ENCODE measurements at places on chromosomes 7 and 10.

- no peak for DNase-seq
Observed at GRCh38 chr7:80879849-80880248, 39.0 kb downstream of the SEMA3C start.

GRCh38 chr7:140539461-140539860 lies 60.2 kb upstream of the MKRN1 start:
- DNase-seq, result no peak

DNA sequence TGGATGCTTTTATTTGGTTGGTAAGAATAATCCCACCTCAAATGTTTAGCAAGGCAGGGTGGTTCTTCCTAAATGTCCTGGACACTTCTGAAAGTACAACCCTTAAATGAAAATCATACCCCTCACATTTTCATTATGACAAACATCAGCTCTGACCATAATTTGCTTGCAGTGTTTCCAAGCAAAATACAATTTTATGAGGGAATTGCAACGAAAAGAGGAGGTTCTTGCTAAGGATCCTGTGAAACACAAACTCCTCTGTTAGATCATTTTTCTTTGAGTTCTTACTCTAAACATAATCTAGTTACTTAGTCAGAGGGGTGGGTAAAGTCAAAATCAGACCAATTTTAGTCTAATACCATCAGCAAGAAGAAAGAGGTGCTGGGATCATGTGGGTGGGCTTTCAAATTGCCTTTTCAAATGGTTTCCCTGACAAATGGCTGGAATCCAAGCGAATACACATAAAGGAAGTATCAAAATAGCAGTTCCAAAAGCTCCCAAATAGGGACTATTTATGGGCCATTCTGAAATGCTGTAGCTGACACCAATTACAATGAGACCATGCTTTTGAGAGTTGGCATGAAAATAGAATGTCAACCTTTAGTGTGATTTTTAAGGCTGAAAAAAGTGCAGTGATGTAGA lies 164.9 kb upstream of the INHBA start:
- DNase-seq, result no peak

GRCh38 chr10:75512203-75512933 lies 80.9 kb downstream of the LRMDA start:
- DNase-seq, result no peak

DNA sequence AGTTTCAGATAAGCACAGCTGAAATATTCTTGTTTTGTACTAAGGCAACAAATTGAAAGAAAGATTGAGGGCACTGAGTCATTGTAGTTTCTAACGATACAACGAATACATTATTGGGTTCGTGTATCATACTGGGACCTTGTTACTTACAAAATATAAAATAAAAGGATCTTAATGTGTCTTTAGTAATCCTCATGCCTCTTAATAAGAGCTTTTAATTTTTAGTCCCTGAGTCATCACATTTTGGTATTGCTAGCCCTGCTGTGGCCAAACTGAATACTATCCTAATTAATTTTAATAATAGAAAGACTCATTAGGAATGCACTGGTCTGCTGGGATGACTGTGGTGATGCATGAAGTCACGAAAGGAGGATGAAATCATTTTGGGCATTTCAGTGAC lies 309.7 kb downstream of the EXOC4 start:
- DNase-seq, result no peak

- DNase-seq, result no peak
Observed at GRCh38 chr7:26485367-26485934, 193.8 kb downstream of the SNX10 start.

DNA sequence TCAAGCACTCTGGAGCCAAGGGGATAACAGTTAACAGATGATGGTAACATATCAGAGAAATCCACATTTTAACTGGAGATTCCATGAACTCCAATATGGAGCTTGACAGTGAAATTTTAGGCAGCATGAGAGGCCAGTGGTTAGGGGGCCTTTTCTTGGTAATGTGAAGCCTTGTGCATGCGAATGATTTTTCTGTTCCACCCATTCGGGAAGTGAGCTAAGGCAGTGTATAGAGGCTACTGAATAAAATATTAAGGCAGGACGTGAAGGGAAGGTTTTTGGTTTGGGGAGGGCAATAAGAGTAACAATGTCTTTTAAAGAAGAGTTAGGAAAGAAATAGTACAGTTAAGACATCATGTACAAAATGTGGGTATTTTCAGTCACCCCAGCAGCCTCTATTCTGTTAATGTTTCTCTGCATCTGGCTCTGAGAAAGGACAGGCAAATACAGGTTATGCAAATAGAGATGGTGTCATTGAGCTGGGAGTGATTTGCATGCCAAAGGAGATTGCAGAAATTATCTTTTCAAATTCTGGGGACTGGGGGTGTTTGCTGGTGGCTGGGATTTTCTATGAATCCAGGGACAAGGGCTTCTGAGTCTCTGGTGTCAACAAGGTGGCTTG lies 6.8 kb upstream of the TAS2R60 start:
- DNase-seq, result no peak

GRCh38 chr10:20890009-20890408 lies 7.1 kb downstream of the NEBL start:
- no peak for DNase-seq

GRCh38 chr10:31017534-31018355 lies 13.9 kb downstream of the ZNF438 start:
- DNase-seq, result no peak

DNA sequence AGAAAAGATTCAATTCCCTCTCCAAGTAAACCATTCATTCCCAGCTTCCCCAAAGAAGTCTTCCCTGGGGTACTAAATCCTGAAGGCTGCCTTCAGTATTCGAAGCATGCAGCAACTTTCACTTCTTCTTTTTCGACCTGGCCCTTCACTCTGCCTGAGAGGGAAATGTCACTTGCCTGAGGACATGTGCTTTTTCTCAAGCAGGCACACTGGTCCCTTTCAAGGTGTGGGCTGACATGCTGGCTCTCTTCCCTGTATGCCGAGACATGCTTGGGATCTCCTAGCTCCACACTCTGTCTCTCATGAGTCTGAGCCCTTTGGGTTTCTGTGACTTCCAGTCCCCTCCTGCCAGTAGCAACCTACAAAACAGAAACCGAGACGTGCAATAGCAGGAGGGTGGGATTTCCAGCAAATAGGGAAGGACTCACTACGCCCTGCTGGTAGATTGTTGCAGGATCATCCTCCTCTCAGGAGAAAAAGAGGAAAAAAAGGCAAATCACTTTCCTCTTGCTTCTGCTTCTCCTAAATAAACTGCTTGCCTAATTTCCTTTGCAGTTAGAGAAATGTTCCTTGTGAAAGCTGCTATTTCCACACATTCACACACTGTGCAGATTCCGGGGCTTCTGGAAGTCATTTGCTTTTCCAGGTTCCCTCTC lies 33.5 kb downstream of the FIGNL1 start:
- DNase-seq, result no peak

- no peak for DNase-seq
Observed at GRCh38 chr7:66176914-66177313, 28.2 kb upstream of the TPST1 start.

DNA sequence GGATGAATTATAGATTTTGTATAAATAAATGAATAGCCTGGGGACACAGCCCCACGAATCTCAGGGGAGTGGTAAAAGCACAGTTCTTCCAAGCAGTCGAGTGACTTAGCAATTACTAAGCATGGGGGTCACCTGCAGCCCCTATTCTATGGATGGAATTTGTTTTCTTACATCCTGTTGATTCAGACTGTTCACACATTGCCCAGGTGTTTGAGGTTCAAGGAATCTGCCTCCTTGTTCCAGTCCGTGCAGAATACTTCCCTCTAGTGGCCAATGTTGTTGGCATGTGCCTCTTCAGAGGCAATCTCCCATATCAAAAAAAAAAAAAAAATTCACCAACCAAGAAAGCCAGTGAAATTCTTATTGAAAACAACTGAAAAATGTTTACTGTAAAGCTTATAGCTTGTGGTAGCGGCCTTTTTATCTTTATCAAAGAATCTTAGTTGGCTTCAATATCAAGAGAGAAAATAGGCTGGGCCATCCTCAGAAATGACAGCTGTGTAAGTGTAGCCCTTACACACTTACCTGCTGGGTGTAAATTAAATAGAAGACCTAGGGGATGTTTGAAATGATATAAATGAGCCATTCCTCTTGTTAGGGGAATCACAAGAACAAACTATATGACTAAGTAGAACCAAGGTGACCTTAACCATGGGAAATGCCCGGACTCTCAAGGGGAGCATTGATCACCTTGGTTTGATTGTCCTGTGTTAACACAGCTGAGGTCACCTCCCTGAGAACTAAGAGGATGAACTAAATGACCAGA lies 7.8 kb downstream of the LIPM start:
- no peak for DNase-seq

- DNase-seq, result no peak
Observed at GRCh38 chr7:17307969-17308648, 9.7 kb downstream of the AHR start.

DNA sequence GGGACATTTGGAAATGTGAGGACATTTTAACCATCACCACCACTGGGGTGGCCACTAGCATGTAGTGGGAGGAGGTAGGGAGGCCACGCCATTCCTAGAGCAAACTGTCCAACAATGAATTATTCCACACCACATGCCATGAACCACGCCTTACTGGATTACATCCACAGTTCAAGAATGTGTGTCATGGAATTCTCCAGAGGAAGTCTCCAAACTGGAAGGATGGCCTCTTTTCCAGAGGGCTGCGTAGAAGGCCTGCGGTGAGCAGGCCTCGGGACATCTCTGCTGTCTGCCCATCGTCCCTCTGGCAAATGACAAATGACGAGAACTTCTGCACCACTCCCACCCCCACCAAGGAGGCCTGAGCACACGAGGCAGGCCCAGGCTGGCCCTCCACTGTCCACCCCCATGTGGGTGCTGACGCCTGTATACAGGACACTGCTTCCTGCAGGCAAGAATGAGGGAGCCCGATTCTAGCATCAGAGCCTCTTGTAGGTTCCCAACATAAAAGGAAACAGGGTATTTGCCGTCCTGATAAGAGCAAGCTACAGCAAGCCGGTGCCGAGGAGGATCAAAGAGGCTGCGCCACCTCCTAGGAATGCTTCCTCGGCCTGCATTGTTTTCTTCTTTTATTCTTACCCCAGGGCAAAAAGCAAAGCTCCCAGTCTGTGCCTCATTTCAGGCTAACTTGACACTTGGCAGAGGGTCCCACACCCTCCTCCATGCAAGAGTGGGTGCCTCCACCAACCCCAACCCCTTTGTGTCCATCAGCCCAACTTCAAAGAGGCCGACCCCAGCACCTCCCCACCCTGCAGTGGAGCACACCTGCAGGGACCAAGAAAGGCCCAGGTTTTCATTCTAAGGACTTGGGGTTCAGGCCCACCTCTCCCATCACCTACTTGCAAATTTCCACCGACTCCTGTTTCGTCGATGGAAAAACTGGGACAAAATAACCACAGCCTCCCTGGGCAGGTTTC lies 23.9 kb downstream of the TNS3 start:
- DNase-seq, result no peak

GRCh38 chr10:118501637-118502440 lies 93.6 kb downstream of the PRLHR start:
- DNase-seq, result no peak

- DNase-seq, result no peak
Observed at GRCh38 chr7:87480386-87480785, 4.9 kb upstream of the ABCB4 start.

DNA sequence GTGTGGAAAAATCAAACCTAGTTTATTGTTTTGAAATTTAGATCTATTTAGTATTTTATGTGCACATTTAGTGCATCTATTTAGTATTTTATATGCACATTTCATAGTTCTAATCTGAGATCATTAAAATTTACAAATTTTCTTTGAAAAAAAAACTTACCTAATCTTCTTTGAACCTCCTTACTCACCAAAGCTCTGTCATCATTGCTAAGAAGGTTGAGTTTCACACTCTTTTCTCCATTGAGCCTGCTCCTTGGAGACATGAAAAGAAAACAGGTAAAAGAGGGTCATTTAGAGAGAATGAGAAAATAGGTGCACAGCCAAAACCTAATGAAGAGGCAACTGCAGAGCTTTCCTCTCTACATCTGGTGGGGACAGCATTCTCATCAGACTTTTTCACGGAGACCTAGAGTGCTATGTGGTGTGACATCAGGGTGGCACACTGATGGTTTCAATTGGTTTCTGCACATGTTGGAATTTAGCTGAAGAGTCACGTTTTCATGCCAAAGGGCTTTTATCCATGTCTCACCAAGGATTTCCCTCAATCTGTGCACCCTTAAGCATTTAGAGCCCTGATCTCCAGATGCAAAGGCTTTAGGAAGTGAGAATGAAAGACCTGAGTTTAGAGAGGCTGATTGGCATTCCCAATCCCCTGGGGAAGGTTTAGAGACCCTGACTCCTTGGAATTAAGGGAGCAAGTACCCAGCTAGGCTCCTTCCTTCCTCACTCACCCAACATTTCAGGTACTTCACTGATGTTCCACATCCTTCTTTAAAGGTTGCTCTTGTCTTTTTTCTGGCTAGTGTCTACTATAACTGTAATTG lies 89.2 kb upstream of the CAPZA2 start:
- DNase-seq, result no peak

DNA sequence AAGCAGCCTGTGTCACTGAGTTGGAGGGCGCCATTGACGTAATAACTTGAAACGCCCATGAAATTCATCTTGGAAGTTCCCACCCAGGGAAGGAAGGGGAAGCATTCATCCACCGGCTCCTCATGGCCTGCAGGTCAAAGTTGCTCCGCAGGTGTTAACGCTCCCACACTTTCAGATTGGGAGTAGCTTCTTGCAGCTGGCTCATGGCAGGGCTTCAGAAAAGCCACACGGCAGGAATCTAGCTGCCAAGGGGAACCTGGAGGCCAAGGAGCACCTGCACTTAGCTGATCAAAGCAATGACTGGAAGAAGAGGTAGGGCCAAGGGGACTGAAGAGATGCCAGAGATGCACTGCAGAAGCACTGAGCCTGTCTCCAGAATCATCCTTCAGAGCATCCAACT lies 203.2 kb downstream of the ARHGAP12 start:
- no peak for DNase-seq

DNA sequence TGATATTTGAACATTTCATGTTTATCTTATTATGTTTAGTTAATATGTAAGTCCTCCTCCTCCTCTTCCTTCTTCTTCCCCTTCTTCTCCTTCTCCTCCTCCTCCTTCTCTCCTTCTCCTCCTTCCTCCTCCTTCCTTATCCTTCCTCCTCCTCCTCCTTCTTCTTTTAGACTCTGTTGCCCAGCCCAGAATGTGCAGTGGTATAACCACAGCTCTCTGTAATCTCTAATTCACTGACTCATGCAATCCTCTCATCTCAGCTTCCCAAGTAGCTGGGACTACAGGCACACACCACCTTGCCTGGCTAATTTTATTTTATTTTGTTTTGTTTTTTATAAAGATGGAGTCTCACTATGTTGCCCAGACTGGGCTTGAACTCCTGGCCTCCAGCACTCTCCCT lies 83.4 kb upstream of the ODAD2 start:
- DNase-seq, result no peak
